WTC11 (cell line): ENCODE measurements at places on chromosomes 1 and 21. TPM values are rescaled to one million over a fixed set of nuclear protein-coding genes. Genes with fewer than 3 reads are reported as not detected.

DNA sequence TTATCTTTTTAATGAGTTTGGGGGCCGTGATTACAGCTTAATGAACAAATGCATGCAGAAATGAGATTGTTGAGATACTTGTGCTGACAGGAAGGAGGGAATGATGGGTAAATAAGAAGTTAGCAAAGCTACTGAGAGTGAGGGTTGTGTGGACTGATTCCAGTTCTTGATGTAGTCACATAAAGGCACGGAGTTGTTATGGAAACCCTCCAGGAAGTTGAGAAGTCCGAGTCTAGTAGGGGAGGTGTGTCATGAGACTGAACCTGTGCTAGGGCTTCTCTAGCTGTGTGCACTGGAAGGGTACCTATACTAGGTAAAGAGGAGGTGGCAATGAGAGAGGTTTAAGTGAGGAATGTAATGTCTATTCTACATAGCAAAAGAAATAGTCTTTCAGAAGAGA is 475.7 kb downstream of the USP25 start:
- H3K4me1 ChIP-seq = no peaks in the 10 kb centered on the region
- no peaks in the 10 kb centered on the region for H3K36me3 ChIP-seq
- H3K27me3 ChIP-seq = no peaks in the 10 kb centered on the region; the same call in 1 of the 2 replicates
- H3K27ac ChIP-seq = no peak overlapping the region
- DNase-seq = no peak

Gene PRAMEF27
- total RNA-seq = not detected in 3 replicates

GRCh38 chr1:72650843-72651435 is 368.6 kb upstream of the NEGR1 start:
- peaks cover 5% of the 10 kb centered on the region for H3K4me1 ChIP-seq
- H3K4me3 ChIP-seq = no peak overlapping the region
- no peaks in the 10 kb centered on the region for H3K27me3 ChIP-seq
- H3K27ac ChIP-seq = peak overlapping the region; percentile 14; the same call in 1 of the 2 replicates
- H3K36me3 ChIP-seq = no peaks in the 10 kb centered on the region

- H3K36me3 ChIP-seq = no peaks in the 10 kb centered on the region
- peaks cover 93% of the 10 kb centered on the region for H3K4me1 ChIP-seq
- DNase-seq = no peak
- H3K27me3 ChIP-seq = no peaks in the 10 kb centered on the region
- no peak overlapping the region for H3K4me3 ChIP-seq
These were observed 100.2 kb downstream of the SSBP3 start for GRCh38 chr1:54305906-54306514.

DNA sequence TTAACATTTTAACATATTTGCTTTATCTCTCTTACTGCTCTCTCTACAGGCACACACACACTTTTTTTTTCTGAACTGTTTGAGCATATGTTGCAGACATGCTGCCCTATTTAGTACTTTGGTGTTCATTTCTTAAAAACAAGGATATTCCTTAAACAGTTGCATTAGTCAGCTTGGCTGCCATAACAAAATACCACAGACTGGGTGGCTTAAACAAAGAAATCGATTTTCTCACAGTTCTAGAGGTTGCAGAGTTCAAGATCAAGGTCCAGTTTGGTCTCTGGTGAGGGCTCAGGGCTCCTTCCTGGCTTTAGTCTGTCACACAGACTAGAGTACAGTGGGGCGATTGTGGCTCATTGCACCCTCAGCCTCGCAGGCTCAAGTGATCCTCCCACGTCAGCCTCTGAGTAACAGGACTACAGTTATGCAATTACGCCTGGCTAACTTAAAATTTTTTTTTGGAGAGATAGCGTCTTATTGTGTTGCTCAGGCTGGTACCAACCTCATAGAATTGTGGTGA is 46.7 kb downstream of the RPRD2 start:
- DNase-seq = no peak
- no peak overlapping the region for H3K4me3 ChIP-seq
- no peaks in the 10 kb centered on the region for H3K27me3 ChIP-seq
- H3K4me1 ChIP-seq = peaks cover 40% of the 10 kb centered on the region
- H3K36me3 ChIP-seq = no peaks in the 10 kb centered on the region
- peak overlapping the region; percentile 51 for H3K27ac ChIP-seq

Gene RNU1-1
- 1,028 to 1,267 TPM (median 1,197 TPM) in 3 replicates for total RNA-seq
